ENCODE measurements at places on chromosomes 4 and X.

DNA sequence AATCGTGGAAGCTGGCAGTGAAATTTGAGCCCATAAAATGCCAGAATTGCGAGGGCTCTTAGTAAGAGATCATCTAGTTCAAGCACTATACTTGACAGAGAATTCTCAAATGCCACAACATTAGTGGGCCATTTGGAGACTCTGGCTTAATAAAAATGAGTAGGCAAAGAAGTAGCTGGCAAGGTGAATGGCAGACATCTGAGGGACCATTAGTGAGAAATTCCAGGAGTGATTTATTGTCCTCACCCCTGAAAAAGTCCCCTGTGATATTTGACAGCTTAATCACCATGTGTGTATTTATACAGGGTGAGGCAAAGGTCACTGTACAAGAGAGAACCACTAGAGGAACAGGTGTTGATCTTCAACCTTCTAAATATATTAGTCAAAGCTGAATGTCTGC is 207.5 kb downstream of the CHRDL1 start:
- no peak for DNase-seq

DNA sequence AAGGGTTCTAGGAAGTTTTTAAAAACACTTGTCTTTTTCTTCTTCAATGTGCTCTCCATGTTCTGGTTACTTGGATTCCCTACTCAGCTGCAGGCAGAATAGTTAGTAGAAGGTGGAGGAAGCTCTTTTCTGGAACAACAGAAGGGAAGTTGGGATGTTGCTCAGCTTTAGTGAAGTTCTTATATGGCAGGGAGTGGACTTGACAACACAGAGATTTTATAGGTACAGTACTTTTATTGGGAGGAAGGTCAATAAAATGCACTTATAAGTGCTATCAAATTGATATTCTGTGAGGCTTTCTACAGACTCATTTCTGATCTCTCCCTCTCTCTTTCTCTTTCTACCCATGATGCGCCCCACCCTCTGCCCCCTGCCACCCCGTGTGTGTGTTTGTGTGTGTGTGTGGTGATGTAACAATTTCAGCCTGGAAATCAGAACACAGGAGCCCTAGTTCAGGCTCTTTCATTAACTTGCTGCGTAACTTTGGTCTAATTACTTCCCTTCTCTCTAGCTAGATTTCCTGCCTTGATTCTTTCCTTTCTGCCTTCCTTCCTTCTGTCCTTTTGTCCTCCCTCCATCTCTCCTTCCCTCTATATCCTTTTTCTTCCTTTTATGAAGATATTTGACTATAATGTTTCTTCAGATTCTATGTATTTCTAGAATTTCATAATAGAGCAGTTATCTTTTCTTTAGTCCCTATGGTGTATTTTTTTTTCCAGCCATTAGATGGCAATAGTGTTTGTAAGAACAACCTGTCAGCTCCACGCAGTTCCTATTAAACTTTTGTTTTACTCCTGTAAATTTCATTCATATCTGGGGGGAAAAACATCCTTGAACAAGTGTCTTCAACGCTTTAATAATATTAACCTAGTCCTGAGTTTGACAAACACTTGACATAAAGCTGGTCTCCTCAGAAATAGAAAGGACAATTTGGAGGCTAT is 37.1 kb downstream of the HEPH start:
- peak; percentile 18 for DNase-seq

DNA sequence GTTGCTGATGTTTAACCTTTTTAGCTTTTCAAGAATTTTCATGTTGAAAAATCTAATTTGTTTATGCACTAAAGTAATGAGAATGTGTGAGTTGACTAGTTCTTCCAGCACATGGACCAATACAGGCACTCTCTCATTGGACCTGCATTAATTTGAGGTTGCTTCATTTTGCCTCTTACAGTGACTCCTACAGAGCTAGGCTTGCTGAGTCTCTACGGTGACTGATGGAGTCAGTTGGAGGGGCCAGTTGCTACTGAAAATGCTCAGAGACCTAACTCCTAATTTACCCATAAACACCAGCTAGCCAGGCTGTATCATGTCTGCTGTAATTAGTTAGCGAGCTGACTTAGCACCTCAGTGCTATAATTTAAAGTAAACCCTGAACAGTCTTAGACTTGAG is 10.9 kb downstream of the MTHFD2L start:
- no peak for DNase-seq

DNA sequence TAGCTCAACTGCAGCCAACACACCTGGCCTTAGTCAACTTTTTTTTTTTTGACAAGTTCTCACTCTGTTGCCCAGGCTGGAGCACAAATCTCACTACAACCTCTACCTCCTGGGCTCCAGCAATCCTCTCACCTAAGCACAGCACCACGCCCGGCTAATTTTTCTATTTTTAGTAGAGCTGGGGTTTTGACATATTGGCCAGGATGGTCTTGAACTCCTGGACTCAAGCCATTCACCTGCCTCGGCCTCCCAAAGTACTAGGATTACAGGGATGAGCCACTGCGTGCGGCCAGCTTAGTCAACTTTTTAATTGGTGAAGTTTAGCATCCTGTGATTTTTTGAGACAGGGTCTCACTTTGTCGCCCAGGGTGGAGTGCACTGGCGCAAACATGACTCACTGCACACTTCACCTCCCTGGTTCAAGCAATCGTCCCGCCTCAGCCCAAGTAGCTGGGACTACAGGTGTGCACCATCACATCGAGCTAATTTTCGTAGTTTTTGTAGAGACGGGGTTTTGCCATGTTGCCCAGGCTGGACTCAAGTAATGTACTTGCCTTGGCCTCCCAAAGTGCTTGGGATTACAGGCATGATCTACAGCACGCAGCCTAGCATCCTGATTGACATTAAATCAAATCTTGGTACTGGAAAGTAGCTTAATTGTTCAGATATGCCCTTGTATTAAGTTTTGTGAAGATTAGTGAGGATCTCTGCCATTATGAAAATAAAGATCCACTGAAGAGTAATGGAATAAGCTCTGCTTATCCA is 8.3 kb downstream of the HNRNPDL start:
- no peak for DNase-seq

- DNase-seq = no peak
Measured at GRCh38 chrX:79412972-79413371, 45.8 kb upstream of the ITM2A start.

- no peak for DNase-seq
Measured at GRCh38 chr4:133130171-133130570, 18.9 kb upstream of the PCDH10 start.

GRCh38 chr4:702618-703048 is 3.0 kb upstream of the PCGF3 start:
- no peak for DNase-seq

GRCh38 chr4:25076625-25077398 is 46.1 kb upstream of the LGI2 start:
- DNase-seq = no peak

GRCh38 chrX:42695800-42696358 is 82.1 kb downstream of the PPP1R2C start:
- DNase-seq = no peak

DNA sequence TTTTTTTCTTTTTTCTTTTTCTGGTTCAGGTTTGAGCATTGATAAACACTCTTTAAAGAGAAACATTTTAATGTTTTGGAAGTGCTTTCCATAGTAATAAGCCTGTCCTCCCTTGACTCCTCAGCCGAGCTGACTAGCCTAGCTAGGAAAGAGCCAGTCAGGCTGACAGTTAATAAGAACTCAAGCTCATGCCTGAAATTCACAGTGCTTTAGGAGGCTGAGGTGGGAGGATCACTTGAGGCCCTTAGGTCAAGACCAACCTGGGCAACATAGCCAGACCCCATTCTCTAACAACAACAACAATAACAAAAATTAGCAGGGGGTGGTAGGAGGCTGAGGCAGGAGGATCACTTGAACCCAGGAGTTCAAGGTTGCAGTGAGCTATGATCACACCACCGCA is 53.4 kb upstream of the ZCCHC13 start:
- no peak for DNase-seq

GRCh38 chr4:70754470-70754869 is 32.7 kb downstream of the RUFY3 start:
- DNase-seq = no peak

DNA sequence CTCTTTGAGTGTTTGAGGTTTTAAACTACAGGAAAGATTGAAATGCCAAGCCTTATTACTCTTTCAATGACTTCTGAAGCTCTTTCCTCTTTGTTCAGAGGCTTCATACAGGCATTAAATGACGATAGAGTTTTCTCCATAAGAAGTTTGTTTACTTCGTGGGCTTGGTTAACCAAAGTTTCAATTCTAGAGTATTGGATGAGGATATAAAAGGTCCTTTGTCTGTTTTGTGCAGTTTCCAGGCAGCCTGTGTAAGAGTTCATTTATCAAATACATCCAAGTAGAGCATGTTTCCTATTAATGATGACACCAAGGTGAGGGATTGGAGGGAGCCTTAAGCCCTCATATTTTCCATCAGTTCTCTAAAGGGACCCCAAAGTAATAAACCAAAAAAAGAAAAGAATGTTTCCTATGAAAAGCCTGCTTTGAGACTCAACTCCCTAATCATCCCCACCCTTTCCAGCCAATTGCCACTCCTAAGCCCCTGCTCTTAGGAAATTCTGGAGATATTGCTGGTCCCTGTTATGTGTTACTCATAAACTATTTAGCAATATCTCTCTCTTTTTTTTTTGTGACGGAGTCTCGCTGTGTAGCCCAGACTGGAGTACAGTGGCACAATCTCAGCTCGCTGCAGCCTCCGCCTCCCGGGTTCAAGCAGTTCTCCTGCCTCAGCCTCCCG is 106.2 kb upstream of the IL13RA1 start:
- DNase-seq = no peak

DNA sequence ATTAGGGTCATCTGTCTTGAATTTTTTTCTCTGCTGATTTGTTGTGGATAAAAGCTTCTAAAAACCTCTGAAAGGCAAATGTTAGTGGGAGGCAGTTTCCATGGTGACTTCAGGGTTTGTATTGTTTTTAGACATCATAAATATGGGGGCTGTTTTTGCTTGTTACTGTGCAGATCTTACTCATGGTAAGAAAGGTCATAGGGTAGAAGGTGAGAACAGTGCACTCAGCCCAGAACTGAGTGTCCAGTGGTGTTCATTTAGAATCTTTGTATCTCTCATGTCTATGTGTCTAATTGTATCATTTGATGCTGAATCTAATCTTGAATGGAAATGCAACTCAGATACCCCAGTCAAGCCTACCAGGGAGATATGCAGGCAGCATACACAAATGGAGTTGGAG is 609.8 kb downstream of the ZNF674 start:
- DNase-seq = no peak

GRCh38 chr4:2936773-2937145 is 26.4 kb downstream of the NOP14 start:
- DNase-seq = no peak

DNA sequence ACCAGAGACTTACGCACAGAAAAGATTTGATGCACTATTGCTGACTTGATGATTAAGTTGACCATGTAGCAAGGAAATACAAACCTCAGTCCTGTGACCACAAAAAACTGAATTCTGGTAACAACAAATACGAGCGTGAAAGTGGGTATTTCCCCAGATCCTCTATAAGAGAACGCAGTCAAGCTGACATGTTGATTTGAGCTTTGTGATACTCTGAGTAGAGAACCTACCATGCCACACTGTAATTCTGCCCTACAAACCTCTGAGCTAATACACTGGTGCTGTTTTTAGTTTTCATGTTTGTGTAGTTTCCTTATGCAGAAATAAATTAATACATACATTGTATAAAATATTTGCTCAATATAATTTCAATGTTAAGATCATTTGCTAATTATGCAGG is 565.6 kb upstream of the EPHA5 start:
- DNase-seq = no peak

- no peak for DNase-seq
Measured at GRCh38 chr4:167883266-167883665, 209.1 kb upstream of the ANXA10 start.

- no peak for DNase-seq
Measured at GRCh38 chr4:122584519-122584918, 36.3 kb downstream of the IL21 start.

DNA sequence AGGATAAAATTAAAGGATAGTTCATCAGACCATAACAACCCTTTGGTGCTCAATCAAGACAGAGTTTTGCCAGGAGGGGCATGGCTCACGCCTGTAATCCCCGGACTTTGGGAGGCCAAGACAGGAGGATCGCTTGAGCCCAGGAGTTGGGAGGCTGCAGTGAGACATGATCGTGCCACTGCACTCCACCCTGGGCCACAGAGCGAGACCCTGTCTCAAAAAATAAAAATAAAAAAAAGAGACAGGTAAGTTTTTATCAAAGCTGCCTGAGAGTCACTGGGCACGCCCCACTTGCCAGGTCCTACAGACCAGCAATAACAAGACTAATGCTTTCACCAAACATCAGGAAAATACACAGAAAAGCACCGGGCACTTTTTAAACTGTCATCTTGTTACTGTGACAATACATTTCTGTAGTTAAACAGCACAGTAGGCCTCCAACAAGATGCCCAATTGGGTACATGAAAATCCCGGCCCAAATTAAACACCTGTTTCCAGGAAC is 765 bp downstream of the CFAP97 start:
- DNase-seq = no peak

GRCh38 chrX:110012818-110013485 is 10.0 kb downstream of the TMEM164 start:
- DNase-seq = no peak

DNA sequence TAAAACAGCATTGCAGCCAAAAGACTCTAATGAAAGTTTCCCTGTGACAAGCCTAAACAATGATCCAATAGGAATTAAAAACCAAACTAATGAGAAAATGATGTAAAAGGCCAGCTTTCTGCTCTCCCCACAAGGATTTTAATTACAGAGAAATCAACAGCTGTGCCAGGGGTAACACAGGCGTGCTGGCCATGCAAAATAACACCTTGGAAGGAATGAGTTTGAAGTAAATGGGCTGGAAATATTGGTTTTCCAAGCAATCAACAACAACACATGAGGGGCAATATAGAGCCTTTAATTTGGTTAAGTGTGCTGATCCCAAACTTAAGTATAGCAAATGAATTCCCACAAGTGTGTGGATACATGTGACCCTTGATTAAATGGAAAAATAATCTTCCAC is 56.9 kb downstream of the NDNF start:
- DNase-seq = no peak

GRCh38 chr4:182585321-182585720 is 331.9 kb downstream of the DCTD start:
- DNase-seq = no peak
